ENCODE measurements at places on chromosomes 1 and 21. TPM values are rescaled to one million over a fixed set of nuclear protein-coding genes. Genes with fewer than 3 reads are reported as not detected.

SKI gene
- total RNA-seq, result 157 TPM

DNA sequence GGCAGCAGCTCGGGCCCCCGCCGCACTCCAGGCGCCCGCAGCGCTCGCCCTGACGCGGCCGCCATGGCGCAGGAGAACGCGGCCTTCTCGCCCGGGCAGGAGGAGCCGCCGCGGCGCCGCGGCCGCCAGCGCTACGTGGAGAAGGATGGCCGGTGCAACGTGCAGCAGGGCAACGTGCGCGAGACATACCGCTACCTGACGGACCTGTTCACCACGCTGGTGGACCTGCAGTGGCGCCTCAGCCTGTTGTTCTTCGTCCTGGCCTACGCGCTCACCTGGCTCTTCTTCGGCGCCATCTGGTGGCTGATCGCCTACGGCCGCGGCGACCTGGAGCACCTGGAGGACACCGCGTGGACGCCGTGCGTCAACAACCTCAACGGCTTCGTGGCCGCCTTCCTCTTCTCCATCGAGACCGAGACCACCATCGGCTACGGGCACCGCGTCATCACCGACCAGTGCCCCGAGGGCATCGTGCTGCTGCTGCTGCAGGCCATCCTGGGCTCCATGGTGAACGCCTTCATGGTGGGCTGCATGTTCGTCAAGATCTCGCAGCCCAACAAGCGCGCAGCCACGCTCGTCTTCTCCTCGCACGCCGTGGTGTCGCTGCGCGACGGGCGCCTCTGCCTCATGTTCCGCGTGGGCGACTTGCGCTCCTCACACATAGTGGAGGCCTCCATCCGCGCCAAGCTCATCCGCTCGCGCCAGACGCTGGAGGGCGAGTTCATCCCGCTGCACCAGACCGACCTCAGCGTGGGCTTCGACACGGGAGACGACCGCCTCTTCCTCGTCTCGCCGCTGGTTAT lies 2.8 kb downstream of the KCNJ9 start:
- no peak overlapping the region for H3K27ac ChIP-seq
- H3K36me3 ChIP-seq, result no peaks in the 10 kb centered on the region
- peaks cover 28% of the 10 kb centered on the region for H3K27me3 ChIP-seq
- no peak for DNase-seq
- H3K4me3 ChIP-seq, result peak overlapping the region; percentile 52

GRCh38 chr1:116971258-116971860 lies 30.2 kb upstream of the CD101 start:
- DNase-seq, result peak; percentile 10
- H3K27me3 ChIP-seq, result no peaks in the 10 kb centered on the region
- H3K4me3 ChIP-seq, result no peak overlapping the region
- peak overlapping the region; percentile 75 for H3K27ac ChIP-seq
- H3K4me1 ChIP-seq, result peaks cover 33% of the 10 kb centered on the region

- H3K4me3 ChIP-seq, result no peak overlapping the region
- DNase-seq, result no peak
- H3K27ac ChIP-seq, result no peak overlapping the region
- H3K27me3 ChIP-seq, result no peaks in the 10 kb centered on the region
Observed at GRCh38 chr1:103489935-103490334, 35.6 kb upstream of the RNPC3 start.

DNA sequence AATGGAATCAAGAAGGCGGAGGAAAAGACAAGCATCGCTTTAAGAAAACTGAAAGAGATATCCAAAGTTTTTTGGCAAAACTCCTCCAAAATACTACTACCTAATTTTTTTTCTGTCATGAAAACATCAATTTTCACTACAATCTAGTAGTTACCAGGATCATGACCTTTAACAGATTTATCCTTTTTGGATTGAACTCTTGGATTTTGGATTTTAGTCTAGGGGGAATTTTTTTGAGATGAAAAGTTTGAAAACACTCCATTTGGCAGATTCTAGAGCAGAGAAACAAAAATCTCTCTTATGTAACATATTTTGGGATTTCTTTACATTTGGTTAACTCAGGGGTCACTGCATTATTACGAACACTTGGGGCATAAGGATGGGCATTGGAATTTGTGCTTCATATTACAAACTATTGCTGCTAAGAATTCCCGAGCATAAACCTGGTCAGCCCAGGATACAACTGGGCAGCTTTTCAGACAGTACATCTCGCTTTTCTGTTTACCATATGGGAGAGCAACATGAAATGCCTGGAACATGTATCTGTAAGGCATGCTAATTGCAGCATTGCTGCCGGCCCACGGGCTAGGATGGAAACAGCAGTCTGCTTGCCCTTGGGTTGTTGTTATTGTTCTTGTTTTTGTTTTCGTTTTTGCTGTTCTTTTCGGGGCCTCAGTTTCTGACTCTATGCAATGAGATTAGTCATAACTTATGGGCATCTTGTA lies 264.3 kb downstream of the RHOU start:
- no peak overlapping the region for H3K4me3 ChIP-seq
- peaks cover 14% of the 10 kb centered on the region for H3K4me1 ChIP-seq
- no peak for DNase-seq
- H3K27me3 ChIP-seq, result no peaks in the 10 kb centered on the region
- no peak overlapping the region for H3K27ac ChIP-seq

TPTE gene
- total RNA-seq, result not detected

DNA sequence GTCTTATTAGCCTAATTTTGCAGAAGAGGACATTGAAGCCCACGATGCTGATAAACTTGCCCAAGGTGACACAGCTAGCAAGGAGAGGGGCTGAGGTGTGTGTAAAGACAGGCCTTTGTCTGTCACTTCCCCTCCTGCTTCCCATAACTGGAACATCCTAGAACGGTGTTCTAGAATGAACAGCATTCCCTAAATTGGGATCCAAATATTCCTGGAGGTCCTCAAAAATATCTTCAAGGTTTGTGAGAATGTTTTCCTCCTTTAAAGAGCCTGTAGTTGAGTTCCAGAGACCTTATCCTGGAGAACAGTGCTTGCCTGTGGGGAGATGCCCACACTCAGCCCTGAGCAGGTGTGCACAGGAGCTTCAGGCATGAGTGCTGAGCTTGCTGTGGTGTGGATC lies 41.5 kb upstream of the SAMD13 start:
- no peaks in the 10 kb centered on the region for H3K4me1 ChIP-seq
- H3K27me3 ChIP-seq, result no peaks in the 10 kb centered on the region
- no peak overlapping the region for H3K4me3 ChIP-seq
- no peak for DNase-seq

- no peaks in the 10 kb centered on the region for H3K27me3 ChIP-seq
- DNase-seq, result no peak
- H3K36me3 ChIP-seq, result no peaks in the 10 kb centered on the region
- H3K4me1 ChIP-seq, result no peaks in the 10 kb centered on the region
- no peak overlapping the region for H3K27ac ChIP-seq
- H3K4me3 ChIP-seq, result no peak overlapping the region
Observed at GRCh38 chr1:163412221-163412620, 90.5 kb downstream of the NUF2 start.

DNA sequence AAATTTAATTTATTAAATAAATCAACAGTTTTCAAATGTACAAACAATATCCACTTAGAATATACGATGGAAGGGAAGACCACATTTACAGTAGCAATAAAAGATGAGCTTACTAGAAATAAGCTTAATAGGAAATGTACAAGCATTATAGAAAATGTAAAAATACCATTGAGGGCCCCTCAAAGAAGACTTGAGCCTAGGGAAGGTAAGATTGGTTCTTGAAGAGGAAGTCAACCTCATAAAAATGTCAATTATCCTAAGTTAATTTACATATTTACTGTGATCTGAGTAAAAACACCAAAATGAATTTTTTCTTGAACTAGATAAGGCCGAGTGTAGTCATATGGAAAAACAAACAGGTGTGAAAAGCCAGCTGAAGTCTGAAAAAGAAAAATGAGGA lies 39.7 kb upstream of the TRIM67 start:
- no peak for DNase-seq
- peaks cover 11% of the 10 kb centered on the region for H3K27me3 ChIP-seq
- no peaks in the 10 kb centered on the region for H3K36me3 ChIP-seq
- no peak overlapping the region for H3K4me3 ChIP-seq
- H3K27ac ChIP-seq, result no peak overlapping the region

C8A gene
- not detected for total RNA-seq

LMOD1 gene
- 1,259 TPM for total RNA-seq

GRCh38 chr1:12032161-12032621 lies 12.9 kb downstream of the MIIP start:
- no peaks in the 10 kb centered on the region for H3K4me1 ChIP-seq
- H3K27ac ChIP-seq, result no peak overlapping the region
- DNase-seq, result no peak
- peaks cover 29% of the 10 kb centered on the region for H3K36me3 ChIP-seq

GRCh38 chr1:234600418-234601281 lies 9.3 kb downstream of the IRF2BP2 start:
- H3K4me1 ChIP-seq, result peaks cover 62% of the 10 kb centered on the region
- DNase-seq, result no peak
- H3K27ac ChIP-seq, result peak overlapping the region; percentile 100
- H3K4me3 ChIP-seq, result peak overlapping the region; percentile 55
- no peaks in the 10 kb centered on the region for H3K27me3 ChIP-seq

ZNF362 gene
- 17.9 TPM for total RNA-seq

- DNase-seq, result no peak
- no peak overlapping the region for H3K4me3 ChIP-seq
- no peaks in the 10 kb centered on the region for H3K27me3 ChIP-seq
- H3K27ac ChIP-seq, result no peak overlapping the region
- no peaks in the 10 kb centered on the region for H3K36me3 ChIP-seq
Observed at GRCh38 chr1:229848752-229849677, 218.0 kb upstream of the GALNT2 start.

DNA sequence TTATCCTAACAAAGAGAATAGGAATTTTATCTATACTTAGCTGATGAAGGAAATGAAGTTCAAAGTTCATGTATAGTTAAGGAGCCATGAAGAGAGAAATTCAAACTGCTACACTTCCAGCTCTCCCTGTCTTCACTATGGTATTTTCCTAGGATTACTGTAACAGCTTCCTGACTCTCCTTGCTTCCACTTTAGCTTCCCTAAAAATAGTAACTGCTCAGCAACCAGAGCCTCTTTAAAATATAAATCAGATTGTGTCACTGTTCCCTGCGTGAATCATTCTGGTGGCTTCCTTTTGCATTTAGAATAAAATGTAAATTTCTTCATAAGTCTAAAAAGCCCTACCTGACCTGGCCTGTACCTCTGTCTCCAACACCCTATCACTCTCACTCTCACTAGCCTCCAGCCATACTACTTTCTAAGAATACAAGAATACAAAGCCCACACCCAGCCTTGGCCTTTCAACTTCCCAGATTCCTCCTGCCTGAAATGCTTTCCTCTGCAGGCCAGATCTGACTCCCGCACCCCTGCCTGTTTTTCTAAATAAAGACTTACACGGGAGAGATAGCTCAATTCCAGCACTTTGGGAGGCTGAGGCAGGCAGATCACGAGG lies 30.5 kb downstream of the OR10J1 start:
- no peak for DNase-seq
- H3K27me3 ChIP-seq, result no peaks in the 10 kb centered on the region
- H3K27ac ChIP-seq, result no peak overlapping the region
- no peak overlapping the region for H3K4me3 ChIP-seq
- no peaks in the 10 kb centered on the region for H3K36me3 ChIP-seq
- H3K4me1 ChIP-seq, result no peaks in the 10 kb centered on the region

- H3K27me3 ChIP-seq, result no peaks in the 10 kb centered on the region
- DNase-seq, result no peak
- no peaks in the 10 kb centered on the region for H3K36me3 ChIP-seq
- no peak overlapping the region for H3K4me3 ChIP-seq
- no peak overlapping the region for H3K27ac ChIP-seq
Observed at GRCh38 chr1:87786861-87787545, 458.3 kb downstream of the LMO4 start.

C1orf115 gene
- 10.8 TPM for total RNA-seq

DNA sequence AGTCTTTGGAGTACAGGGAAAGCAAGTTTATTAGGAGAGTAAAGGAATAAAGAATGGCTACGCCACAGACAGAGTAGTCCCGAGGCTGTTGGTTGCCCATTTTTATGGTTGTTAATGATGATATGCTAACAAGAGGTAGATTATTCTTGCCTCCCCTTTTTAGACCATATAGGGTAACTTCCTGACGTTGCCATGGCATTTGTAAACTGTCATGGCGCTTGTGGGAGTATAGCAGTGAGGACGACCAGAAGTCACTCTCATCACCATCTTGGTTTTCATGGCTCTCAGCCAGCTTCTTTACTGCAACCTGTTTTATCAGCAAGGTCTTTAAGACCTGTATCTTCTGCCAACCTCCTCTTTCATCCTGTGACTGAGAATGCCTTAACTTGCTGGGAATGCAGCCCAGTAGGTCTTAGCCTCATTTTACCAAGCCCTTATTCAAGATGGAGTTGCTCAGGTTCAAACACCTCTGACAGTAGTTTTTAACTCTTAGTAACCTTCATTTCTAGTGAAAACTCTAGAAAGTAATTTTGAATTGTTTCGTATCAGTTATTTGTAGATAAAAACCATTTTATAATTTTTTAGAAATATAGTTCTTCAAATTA lies 26.2 kb downstream of the TCP10L start:
- H3K27me3 ChIP-seq, result no peaks in the 10 kb centered on the region
- H3K4me1 ChIP-seq, result peaks cover 10% of the 10 kb centered on the region
- H3K27ac ChIP-seq, result no peak overlapping the region

RTCA gene
- total RNA-seq, result 18.7 TPM

GRCh38 chr1:40308036-40308727 lies 8.9 kb downstream of the COL9A2 start:
- H3K4me1 ChIP-seq, result no peaks in the 10 kb centered on the region
- H3K36me3 ChIP-seq, result no peaks in the 10 kb centered on the region
- no peak overlapping the region for H3K27ac ChIP-seq
- no peak overlapping the region for H3K4me3 ChIP-seq
- no peaks in the 10 kb centered on the region for H3K27me3 ChIP-seq
- DNase-seq, result no peak

GRCh38 chr1:155379631-155380090 lies 59.0 kb downstream of the RUSC1 start:
- H3K27me3 ChIP-seq, result no peaks in the 10 kb centered on the region
- H3K27ac ChIP-seq, result peak overlapping the region; percentile 56
- peaks cover 27% of the 10 kb centered on the region for H3K4me1 ChIP-seq
- no peak for DNase-seq

- H3K27ac ChIP-seq, result no peak overlapping the region
- H3K4me1 ChIP-seq, result no peaks in the 10 kb centered on the region
- DNase-seq, result no peak
- no peak overlapping the region for H3K4me3 ChIP-seq
Observed at GRCh38 chr1:87878873-87879272, 550.2 kb downstream of the LMO4 start.

- DNase-seq, result no peak
- H3K27ac ChIP-seq, result no peak overlapping the region
- H3K27me3 ChIP-seq, result peaks cover 10% of the 10 kb centered on the region
- H3K4me3 ChIP-seq, result peak overlapping the region; percentile 64
Observed at GRCh38 chr1:22711071-22711470, 432 bp downstream of the EPHB2 start.

DNA sequence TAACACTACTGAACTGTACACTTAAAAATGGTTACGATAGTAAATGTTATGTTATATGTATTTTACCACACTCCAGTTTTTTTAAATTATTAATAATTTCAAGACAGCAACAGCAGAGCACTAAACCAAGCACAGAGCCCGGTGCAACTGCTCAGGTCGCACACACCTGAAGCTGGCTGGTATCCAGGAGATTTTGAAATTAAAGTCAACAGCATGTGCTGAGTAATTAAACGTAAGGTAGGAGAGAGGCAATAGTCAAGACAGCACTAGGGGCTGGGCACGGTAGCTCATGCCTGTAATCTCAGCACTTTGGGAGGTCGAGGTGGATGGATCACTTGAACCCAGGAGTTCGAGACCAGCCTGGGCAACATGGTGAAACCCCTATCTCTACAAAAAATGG lies 35.1 kb upstream of the SLC30A10 start:
- H3K27ac ChIP-seq, result no peak overlapping the region
- H3K27me3 ChIP-seq, result no peaks in the 10 kb centered on the region
- peaks cover 11% of the 10 kb centered on the region for H3K36me3 ChIP-seq
- no peak overlapping the region for H3K4me3 ChIP-seq

- peaks cover 85% of the 10 kb centered on the region for H3K4me1 ChIP-seq
- no peak overlapping the region for H3K27ac ChIP-seq
- H3K36me3 ChIP-seq, result peaks cover 21% of the 10 kb centered on the region
- H3K4me3 ChIP-seq, result no peak overlapping the region
Observed at GRCh38 chr1:114750780-114751179, 7.0 kb downstream of the CSDE1 start.
